ENCODE measurements at places on chromosomes 3 and 15.

DNA sequence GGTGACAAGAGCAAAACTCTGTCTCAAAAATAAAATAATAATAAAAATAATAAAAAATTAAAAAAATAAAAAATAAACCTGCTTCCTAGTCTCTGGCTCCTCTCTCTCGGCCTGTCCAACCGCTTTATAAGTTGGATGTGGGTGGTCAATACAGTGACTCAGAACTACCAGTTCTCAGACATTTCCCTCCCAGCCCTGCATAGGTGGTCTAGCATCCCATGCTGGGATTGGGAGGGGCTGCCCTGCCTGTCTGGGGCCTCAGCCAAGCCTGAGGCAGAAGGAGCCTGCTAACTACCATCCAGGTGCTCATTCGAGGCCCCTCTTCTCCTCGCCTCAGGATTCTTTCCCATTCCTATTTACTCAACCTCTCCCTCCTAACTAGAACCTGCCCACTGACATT lies 33.3 kb upstream of the BLM start:
- no peak for DNase-seq

GRCh38 chr3:149417174-149417573 lies 39.7 kb upstream of the TM4SF1 start:
- no peak for DNase-seq

GRCh38 chr15:83588441-83588840 lies 65.5 kb upstream of the ADAMTSL3 start:
- no peak for DNase-seq

- peak; percentile 72 for DNase-seq
Measured at GRCh38 chr15:43776718-43777266, at the start of gene ELL3. ELL3 (minus strand) TSS chr15:43776966; CDS start chr15:43776901, 65 bp downstream.

DNA sequence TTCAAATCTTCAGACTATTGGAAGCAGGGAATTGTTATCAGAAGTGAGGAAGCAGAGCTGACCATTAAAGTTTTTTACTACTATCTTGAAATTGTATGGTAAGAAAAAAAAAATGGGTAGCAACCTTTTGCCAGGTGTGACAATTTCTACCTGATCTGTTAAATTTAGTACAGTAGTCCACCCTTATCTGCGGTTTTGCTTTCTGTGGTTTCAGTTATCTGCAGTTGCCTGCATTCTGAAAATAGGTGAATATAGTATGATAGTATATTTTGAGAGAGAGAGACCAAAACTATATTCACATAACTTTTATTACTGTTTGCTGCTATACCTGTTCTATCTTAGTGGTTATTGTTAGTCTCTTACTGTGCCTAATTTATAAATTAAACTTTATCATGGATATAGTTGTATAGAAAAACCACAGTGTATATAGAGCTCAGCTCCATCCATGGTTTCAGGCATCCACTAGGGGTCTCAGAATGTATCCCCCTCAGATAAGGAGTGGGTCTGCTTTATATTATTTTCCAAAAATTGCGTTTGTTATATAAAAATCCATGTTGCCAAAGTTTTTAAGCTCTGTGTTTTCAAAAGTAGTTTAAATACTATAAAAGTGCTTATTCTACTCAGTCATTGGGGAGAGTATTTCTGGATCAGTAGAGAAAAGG lies 69.9 kb downstream of the PTPRG start:
- no peak for DNase-seq

Measured in CD4-positive, alpha-beta T cell treated with Interleukin-2 at 100 ng/mL for 4 hours (primary cell).